Mammary epithelial cell (primary cell): ENCODE measurements at places on chromosomes 5 and 9.

GRCh38 chr5:134714120-134714519 lies 24.2 kb upstream of the CAMLG start:
- DNase-seq, result no peak

DNA sequence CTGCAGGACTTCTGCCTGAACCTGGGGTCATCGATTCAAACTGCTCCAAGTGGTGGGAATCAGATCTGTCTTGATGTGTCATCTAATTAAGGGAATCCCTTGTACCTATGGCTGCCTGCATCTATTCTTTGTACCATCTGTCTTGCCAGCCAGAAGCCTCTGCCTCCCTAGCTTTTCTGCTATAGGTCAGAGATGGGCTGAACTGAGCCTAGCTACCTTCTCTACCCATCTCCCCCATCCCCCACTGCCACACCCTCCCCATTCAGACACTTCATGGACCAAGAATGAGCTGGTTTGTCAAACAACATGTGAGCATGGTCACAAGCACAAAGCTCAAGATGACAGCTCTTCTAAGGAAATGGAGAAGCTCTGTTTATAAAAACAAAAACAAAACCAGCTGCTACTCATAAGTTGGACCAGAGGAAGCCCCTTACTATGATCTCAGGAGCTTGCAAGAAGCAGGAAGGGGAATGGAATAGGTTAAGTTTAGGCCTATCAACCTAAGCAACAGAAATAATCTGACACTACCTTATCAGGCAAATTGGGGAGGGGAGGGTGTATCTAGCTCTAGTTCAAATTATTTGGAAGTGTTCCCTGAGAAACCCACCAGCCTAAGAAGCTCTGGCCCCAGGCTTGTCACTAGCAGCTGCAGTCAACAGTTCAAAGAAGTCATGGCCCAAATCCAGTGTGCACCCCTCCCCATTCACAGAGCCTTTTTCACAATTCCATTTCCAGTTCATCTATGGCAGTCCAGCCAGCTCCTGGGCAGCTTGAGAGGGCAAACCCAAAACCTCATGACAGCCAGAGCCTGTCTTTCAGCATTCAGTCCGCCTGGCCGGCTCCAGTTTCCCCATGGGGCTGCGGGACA lies 29.9 kb downstream of the SKP1 start:
- peak; percentile 11 for DNase-seq

DNA sequence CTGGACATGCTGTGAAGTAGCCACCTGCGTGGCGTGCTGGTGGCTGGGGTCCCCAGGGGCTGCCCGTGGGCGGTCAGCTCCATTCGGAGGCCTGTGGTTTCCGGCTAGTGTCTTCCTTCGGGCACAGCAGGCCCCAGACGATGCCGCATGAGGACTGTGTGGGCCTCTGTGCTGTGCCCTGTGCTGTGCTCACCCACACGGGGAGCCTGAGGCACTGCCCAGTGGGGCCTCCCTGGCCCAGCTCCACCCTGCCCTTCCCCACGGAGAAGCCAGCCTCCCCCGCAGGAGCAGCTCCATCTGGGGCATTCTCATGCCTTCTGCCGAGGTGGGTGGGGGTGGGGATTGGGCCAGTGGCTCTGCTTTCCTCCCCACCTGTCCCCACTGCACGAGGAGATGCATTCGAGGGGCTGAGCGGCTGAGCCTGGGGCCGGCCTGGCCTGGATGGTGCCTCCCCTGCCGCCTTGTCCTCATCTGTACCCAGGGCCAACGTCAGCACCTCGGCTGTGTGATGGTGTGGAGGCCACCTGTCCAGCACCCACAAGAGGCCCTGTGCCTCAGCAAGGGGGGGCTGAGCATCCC lies 24.2 kb downstream of the RXRA start:
- no peak for DNase-seq

GRCh38 chr9:8600914-8601680 lies 801.5 kb upstream of the DMAC1 start:
- no peak for DNase-seq

GRCh38 chr5:82426464-82427154 lies 148.5 kb upstream of the RPS23 start:
- DNase-seq, result no peak

GRCh38 chr5:167944121-167944852 lies 347.2 kb upstream of the WWC1 start:
- peak; percentile 23 for DNase-seq

DNA sequence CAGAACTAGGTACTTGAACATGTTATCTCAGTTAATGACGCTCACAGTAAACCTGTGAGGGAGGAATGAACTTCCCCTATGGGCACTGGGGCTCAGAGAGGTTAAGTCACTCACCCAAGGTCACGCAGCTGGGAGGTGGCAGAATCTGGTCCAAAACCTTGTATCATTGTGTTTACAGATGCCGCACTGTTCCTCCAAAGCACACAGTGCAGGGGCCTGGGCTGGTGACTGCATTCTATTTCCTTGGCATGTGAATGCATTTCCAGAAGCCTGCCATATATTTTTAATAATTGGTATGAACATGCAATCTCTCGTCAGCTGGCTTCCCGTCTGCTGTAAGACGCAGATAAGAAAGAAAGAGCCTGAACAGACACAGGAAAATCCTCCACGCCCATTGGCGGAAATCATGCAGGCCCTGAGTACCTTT lies 77.0 kb upstream of the TBC1D2 start:
- no peak for DNase-seq

DNA sequence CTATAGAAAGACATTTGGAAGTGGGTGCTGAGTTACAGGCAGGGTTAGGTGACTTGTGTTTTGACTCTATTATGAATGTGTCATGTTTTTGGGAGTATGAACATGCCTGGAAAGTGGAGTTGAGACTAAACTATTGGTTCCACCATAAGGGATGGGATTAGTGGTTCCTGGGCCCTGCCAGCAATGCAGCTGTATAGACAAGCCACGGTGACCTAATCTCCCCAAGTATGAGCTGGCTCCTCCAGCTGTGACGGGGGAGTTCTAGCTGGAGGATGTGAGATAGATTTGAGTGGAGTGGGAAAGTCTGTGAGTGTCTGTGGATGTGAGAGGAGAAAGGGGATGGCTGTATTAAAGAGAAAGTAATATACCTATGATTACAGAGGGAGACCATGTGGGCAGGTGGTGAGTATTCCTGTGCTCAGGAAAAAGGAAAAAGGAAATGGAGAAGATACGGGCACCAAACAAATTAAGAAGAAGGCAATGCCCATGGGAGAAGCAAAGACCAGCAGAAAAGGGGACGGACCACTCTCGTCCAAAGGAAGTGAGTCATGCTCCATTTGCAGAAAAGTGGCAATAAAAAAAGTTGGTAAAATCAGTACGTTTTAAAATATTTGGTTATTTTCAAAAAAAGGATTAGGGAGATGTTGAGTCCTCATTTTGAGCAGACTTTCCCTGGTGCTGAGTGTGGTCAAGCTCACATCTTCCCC lies 48.3 kb upstream of the ICE1 start:
- no peak for DNase-seq

DNA sequence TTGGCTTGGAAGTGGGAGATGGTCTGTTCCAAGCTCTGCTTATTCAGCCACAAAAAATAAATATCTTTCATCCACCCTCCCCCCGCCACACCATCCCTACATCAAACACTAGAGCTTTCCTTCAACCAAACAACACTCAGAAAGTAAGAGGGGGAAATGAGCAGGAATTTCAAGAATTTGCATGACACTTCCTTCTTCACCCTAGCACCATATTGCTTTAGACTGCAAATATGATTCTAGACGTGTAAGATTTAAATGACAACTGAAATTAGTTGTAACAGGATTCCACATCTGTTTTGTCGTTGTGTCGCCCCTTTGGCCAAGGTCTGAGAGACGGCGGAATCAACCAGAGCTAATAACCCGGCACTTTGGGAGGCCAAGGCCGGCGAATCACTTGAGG lies 88.5 kb downstream of the NDFIP1 start:
- DNase-seq, result no peak

- peak; percentile 14 for DNase-seq
These were observed 603.3 kb downstream of the KIF4B start for GRCh38 chr5:155616779-155617392.

GRCh38 chr9:27355166-27355565 lies 58.2 kb upstream of the EQTN start:
- no peak for DNase-seq
